ENCODE measurements at places on chromosomes 6 and 20.

DNA sequence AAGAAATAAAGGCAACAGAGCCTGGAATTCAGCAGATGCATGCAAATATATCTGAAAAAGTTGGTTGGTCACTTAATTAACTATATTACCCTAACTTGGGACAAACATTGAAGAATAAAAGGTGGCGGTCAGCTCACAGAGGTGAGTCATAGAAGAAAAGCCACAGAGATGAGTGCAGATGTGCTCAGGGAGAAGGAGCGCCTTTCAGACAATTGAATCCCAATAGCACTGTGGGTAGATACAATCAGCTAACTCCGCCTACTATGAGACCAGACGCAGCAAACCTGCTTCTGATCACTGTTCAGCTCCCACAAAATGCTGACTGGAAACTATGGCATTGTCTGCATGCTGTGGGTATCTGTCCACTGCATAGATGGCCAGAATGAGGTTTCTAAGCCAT, 447.8 kb downstream of the PTPRT start:
- no peak for DNase-seq

- DNase-seq = no peak
Measured at GRCh38 chr6:364609-365540, 26.7 kb upstream of the IRF4 start.

- DNase-seq = no peak
Measured at GRCh38 chr6:75280131-75280855, 4.3 kb downstream of the TMEM30A start.

GRCh38 chr6:130202782-130203181, 20.0 kb downstream of the SAMD3 start:
- DNase-seq = no peak

DNA sequence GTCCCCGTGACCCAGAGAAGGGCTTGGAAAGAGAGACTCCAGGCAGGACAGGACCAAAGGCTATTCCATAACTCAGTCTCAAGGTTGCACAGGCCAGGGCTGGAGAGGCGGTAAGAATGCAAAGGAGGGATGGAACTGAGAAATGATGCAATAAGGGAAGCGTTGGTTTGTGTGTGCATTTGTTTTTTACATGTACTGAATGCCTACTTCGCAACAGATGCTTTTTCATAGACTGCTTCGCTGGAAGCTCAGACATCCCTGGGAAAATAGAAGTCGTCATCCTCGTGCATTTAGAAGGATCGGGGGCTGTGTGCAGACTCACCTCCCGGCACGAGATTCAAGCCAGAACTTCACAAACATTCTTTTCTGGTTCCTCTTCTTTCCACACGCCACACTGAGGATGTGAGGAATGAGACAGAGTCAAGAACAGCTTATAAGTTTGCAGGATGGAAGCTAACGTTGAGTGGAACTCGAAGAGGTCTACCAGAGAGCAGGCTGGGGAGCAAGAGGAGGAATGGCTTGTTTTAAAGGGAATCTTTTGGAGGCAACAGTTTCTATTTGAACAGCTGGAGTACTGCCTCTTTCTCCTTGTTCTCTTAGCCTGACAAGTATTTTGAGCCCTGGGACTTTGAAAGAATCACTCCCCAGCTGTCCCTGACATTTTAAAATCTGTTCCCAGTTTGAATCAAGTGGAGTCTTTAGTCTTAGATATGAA, 19.3 kb upstream of the LY86 start:
- peak; percentile 38 for DNase-seq

- peak; percentile 59 for DNase-seq
Measured at GRCh38 chr20:38147163-38147562, 17.9 kb downstream of the TGM2 start.

Measured in inflammatory macrophage treated with lipopolysaccharide for 4 hours (primary cell).